ENCODE measurements at places on chromosomes 5 and 9.

DNA sequence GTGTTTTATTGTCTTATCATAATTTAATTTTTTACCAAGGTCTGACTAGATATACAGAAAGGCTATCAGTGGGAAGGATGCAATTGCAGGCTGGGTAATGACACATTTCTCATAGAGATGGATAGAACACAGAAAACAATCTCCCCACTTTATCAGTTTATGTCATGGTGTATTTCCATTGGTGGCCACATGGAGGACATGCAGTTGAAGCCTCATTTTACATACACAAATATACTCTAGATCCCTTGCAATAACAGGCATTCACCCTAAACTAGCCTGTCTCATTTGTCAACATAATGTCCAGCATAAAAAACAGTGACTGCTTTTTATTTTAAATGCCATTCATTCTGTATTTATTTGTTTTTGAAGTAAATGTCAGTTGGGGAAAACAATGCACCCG, 526.3 kb downstream of the GABRG2 start:
- no peak for DNase-seq

DNA sequence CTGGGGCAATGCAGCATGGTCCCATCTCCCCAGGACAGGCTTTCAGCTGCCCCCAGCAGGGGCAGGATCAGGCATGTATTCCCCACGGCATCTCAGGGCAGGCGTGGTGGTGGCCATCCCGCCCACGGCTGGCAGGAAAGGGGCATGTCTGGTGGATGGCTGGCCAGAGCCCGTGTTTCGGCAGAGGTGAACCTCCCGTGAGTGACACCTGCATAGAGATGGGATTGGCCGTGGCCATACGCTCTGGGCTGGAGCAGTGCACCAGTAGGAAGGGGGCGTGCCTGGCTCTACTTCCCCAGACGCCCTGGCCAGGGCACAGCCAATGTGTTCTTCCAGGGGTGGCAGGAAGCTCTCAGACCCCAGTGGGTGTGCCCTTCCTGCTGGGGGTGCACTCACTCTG, 139.1 kb downstream of the ZNF354C start:
- DNase-seq = no peak

DNA sequence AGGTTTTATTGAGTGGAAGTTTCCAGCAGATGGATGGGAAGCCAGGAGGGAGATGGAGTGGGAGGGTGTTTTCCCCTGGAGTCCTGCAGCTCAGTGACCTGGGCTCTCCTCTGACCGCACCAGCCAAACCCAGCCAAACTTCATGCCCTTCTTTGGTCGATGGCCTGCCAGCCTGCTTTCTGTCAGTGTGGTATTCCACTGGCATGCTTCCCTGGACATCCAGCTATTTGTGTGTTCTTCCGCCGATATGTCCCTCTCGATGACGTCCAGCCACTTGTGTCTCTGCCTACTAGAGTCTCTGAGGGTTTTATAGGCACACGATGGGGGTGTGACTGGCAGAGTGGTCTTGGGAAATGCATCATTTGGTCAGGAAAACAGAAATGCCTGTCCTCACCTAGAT, 33.8 kb downstream of the GPBP1 start:
- DNase-seq = no peak

GRCh38 chr9:93303258-93303771, 119.4 kb downstream of the WNK2 start:
- DNase-seq = no peak

- no peak for DNase-seq
Observed at GRCh38 chr5:155884041-155884440, 442.9 kb upstream of the SGCD start.

GRCh38 chr9:211036-211435, 3.6 kb upstream of the DOCK8 start:
- no peak for DNase-seq

Data from NCI-H187 (cell line).